NCI-H1105 treated with DMSO at 0.1 percent for 48 hours (cell line): ENCODE measurements at places on chromosomes 7 and 10.

DNA sequence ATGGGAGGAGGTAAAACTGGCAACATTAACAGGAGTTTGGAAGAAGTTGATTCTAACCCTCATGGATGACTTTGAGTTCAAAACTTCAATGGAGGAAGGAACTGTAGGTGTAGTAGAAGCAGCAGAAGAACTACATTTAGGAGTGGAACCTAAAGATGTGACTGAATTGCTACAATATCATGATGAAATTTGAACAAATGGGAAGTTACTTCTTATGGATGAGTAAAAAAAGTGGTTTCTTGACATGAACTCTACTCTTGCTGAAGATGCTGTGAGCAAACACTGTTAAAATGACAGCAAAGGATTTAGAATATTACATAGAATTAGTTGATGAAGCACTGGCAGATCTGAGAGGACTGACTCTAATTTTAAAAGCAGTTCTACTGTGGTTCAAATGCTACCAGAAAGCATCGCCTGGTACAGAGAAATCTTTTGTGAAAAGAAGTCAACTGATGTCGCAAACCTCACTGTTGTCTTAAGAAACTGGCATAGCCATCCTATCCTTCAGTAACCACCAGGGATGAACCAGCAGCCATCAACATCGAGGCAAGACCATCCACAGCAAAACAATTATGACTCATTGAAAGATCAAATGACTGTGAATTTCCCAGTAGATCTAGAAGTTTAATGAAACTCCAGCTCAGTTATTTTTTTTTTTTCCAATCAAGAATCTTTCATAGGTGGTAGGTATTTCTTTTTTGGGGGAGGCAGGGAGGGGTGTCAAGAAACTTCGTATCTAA, 20.8 kb downstream of the BRAF start:
- no peak for DNase-seq

GRCh38 chr10:11876324-11876723, 53.2 kb downstream of the PROSER2 start:
- no peak for DNase-seq

- peak; percentile 50 for DNase-seq
Measured at GRCh38 chr7:50591480-50592438, 26.6 kb upstream of the DDC start.

GRCh38 chr10:114746531-114746930, 75.0 kb upstream of the FHIP2A start:
- DNase-seq, result no peak

DNA sequence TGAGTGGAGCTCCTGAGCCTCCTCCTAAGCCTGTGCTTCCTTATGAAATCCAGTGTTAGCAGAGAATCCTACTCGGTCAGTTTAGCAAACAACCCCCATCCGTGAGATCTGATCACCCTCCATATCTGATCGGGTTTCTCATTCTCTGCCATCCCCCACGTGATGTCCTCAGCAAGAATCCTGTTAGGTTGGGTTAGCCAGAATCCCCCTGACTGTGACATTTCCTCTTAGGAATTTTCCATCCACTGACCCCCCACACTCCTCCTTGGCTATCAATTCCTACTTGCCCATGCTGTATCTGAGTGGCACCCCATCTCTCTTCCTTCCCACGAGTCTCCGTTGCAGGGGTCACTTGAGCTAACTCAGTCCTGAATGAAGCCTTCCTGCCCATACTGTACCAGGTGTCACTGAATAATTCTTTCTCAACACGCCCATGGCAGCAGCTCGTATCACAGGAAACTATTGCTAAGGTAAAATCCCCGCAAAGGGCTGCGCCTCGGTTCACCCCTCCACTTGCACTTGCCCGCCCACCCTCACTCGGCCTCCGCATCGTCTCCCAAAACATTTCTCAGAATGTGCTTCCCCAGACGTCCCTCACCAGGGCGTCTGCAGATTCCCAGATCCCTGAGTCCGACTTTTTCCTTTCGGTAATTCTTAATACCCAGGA, 44.1 kb downstream of the MYOF start:
- no peak for DNase-seq

DNA sequence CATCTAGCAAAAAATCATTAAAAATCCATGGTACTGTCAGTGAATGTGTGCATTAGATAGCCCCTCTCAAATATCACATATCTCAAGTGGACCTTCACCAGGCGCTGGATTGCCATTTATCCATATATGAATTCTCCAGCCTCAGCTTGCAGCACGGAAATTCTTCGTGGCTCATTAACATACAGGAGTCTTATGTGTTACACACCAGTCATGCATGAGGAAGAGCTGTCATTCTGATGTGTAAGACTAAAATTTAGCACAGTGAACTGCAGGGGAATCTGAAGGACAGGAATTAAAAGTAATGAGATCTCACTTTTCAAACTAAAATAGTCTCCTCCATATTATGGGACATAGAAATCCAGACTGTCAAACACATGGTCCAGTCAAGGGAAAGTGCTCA, 542.4 kb upstream of the DPP6 start:
- no peak for DNase-seq

- no peak for DNase-seq
Measured at GRCh38 chr7:83643012-83643411, 5.9 kb downstream of the SEMA3E start.

- DNase-seq, result peak; percentile 97
Measured at GRCh38 chr7:13181216-13181615, 493.8 kb downstream of the ARL4A start.

GRCh38 chr7:22936246-22936645, 77.7 kb downstream of the HYCC1 start:
- DNase-seq, result no peak

DNA sequence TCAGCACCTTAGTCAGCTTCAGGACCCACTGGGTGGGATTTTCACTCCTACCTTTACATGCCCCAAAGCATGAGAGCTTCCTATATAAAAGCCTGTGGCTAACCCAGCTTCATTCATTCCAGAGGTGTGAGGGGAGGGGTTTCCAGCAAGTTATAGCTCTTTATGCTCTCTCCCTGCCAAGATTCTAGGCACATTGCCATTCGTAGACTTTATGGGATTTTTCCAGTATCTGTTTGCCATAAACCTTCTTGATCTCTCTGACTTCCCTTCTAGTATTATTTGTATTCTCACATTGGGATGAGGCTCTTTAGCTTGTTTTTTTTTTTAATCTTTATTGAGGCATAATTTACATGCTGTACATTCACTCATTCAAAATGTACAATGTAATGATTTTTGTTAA, 67.5 kb downstream of the POU6F2 start:
- DNase-seq, result no peak

- no peak for DNase-seq
Measured at GRCh38 chr7:148665221-148665620, 33.5 kb upstream of the CUL1 start.

DNA sequence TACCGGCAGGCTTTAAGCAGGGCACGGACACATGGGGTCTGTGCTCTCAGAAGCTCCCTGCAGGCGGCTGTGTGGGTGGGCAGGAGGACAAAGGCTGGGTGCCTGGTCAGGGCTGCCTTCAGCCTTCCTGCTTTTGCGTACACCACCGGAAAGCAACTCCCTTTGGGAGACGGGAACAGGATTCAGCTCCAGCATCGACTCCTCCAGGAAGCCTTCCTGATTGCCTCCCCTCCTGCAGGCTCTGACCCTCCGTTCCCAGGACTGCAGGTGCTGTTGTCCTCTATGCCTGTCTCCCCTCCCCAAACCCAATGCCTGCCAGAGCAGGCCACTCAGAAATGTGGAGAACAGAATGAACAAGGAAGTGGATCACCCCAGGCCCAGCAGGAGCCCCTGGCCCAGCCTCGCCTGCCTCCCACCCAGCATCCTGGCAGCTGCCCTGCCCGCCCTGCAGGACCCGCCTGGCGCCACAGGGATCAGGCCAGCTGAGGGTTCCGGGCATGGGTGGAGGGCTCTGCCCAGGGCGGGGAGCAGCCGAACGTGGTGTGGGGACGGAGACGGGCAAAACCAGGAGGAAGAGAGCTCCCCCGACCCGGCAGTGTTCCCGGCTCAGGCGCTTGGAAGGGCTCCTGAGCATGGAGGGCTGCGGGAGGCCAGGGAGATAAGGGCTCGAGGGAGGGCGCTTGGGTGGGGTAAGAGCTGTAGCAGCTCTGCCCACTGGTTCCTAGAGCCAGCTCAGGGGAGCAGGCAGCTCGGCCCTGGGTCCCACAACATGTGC, 6.2 kb upstream of the ELN start:
- DNase-seq, result no peak

DNA sequence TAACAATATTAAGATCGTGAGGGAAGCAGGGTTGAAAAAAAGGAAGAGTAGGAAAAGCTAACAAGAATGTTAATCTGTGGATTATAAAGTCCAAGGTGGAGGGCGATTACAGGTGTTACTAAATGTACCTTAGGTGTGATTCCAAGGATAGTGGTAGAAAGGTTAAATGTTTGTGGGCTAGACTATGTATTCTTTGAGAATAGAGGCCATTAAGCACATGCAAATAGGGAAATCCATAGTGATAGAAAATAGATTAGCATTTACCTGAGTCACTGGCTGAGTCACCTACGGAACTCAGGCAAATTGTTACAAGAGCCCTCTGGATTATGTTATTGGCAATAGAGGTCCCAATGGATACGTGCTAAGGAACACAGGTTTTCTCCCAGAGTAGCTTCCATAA, 9.0 kb downstream of the MGAM2 start:
- DNase-seq, result no peak

DNA sequence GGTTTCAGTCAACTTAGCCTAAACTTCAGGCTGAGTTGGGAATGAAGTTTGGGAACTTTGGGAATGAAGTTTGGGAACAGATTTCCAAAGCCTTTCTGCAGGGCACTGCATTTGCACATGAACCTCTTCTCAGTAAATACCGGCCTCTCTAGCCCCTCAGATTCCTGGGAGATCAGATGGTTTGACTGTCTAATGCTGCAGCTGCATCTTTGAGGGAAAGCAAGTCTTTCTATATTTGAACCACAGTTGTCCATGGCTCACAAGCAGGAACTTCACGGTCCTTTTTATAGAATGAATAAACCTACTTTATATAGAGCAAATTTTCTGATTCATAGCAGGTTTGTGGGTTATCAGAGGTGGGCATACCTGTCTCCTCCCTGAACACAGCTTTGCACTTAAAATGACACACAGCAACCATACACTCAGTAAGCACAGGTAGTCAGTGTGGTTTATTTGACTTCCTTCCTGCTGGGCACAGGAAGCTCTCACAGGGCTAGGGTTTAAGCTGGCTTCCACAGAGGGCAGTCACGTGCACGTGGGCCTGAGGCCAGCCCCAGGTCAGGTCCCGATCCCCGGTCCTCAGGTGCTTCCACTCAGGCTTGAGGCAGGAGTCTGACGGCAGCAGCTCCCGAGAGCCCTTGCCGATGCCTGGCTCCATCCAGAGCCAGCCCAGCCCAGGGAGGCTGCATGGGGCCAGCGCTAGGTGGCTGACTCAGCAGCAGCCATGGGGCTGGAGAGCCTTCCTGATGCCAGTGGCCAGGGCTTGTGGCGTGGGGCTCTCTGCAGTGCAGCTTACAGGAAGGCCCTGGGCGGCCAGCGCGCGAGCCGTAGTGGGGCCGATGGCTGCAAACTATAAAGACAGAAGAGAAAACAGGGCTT, 12.8 kb upstream of the MMP21 start:
- no peak for DNase-seq

DNA sequence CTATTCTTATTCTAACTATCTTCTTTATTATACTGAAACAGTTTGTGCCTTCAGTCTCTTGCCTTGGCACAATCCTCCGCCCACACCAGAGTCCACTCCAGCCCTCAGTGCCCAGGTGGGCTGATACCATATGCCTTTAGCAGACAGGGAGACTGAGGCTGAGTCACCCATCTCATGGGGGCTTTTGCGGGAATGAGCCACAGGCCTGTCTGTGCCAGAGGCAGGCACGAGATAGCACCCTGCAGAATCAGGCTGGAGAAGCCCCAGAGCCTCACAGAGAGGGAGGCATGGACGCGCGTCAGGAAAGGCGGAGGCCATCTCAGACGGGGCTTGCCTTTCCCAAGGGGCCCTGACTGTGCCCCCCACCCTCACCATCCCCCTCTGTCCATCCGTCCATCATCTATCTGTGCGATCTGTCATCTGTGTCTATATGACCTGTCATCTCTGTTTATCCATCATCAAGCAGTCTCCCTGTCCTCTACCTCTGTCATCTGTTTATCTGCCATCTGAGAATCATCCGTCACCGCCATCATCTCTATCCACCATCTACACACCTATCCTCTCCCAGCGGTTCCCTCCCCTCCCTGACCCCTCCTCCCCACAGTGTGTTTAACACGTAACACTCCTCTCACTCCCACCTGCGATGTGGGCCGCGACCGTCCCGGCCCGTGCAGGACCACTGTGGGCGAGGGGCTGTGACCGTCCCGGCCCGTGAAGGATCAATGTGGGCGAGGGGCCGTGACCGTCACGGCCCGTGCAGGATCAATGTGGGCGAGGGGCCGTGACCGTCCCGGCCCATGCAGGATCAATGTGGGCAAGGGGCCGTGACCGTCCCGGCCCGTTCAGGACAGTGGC, 7.3 kb upstream of the ADAP1 start:
- DNase-seq, result no peak

GRCh38 chr7:82085116-82085515, 315.3 kb upstream of the HGF start:
- no peak for DNase-seq

- no peak for DNase-seq
Measured at GRCh38 chr7:122864016-122864415, 22.2 kb downstream of the CADPS2 start.

DNA sequence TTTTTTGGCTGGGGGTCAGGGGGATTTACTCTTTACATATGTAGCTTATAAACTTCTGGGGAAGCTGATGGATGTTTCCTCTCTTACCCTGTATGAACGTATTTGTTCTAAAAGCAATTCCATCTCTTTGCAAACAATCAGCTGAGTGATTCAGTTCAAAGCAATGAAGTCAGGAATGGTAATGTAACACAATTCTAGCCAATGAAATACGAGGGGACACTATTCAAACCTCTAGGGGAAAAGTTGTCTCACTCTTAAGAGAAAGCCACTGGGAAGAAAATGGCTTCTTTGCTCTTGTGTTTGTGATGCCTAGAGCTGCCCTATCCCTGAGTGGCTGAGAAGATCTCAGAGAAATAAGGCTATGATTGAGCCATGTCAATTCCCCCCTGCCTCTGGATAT, 134.8 kb upstream of the SEMA3C start:
- no peak for DNase-seq

DNA sequence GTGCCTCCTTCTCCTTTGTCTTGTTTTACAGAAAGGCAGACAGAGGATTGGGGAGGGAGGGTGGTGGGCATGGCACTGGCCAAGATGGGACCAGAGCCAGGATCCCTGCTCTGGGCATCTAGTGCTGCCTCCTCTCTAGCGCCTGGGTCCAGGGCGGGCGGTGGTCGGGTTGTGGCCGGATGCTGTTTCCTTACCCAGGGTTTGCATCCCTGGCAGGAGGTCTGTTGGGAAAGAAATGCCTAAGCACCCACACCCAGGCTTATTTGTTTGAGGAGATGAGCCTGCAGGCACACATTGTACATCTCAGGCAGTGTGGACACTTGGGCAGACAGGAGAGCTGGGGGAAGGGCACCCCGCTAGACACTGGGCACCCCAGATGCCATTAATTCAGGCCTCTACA, 102.3 kb upstream of the PCBD1 start:
- DNase-seq, result no peak
